ENCODE measurements at places on chromosomes 6 and 20.

DNA sequence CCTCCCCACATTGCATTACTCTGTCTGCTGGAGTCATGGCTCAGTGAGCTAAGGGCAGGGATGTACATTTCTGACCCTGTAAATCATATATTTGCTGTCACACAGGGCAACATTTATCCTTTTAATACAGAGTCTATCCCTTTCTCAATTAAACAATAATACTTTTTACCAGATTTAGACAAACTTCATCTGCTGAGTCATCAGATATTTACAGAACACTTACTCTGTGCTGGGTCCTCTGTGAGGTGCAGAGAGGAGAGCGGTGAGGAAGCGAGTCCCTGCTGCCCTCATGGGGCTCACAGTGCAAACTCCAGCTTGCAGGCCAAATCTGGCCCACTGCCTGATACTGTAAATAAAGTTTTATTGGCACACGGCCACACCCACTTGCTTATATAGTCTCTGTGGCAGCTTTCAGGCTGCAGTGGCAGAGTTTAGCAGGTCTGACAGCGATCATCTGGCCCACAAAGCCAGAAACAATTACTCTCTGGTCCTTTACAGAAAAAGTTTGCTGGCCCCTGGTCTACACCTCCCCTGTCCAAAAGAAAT, 144.5 kb downstream of the CDH26 start:
- no peak for DNase-seq

DNA sequence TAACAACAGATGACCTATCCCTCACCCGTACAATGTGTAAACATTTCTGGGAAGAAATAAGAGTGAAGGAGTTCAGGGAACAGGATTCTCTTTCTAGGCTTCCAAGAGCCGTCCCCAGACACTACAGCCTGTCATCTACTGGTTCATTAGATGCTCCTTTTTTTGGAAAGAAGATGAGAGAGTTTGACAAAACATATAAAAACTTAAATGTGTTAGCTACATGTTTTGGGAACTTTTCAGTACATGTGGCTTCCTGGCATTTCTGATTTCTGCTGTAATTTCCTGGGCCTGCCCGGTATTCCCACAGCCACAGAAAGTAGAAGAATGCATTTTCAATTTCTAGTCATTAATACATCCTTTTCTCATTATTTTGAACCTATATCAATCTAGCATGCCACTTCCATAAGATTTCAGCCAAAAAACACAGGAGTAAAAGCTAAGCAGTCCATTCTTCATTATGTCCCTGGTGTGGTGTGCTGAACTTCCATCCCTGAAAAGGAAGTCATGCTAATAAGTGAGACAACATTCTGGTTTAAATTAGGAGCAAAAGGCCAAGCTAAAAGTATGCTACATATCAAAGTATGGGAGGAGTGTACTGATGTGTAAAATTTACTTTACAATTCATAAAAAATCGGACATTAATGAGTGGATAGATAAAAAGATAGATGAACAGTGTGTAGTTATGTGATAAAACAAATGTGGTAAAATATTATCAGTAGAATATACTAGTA, 198.2 kb downstream of the WDR27 start:
- no peak for DNase-seq

GRCh38 chr6:25452031-25452430, 172.9 kb downstream of the CARMIL1 start:
- no peak for DNase-seq

DNA sequence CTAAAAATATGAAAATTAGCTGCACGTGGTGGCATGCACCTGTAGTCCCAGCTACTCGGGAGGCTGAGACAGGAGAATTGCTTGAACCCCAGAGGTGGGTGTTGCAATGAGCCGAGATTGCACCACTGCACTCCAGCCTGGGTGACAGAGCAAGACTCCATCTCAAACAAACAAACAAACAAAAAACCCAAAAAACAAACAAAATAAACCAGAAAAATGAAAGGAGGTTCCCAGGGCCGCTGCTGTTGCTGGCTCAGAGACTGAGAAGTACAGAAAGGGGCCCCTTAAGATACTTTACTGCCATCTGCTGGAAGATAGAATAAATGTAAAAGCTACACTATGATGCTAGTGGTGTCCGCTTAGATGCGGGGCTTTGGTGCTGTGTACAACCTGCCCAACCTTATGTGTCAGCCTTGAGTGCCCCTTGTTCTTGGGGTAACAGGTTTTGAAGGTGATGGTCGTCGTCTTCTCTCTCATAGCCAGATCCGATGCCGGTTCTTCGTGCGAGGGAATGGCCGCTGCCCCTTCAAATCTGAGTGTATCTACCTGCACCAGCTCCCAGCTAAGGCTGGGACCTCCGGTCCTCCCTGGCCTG, 2.8 kb upstream of the FANCE start:
- peak; percentile 67 for DNase-seq

DNA sequence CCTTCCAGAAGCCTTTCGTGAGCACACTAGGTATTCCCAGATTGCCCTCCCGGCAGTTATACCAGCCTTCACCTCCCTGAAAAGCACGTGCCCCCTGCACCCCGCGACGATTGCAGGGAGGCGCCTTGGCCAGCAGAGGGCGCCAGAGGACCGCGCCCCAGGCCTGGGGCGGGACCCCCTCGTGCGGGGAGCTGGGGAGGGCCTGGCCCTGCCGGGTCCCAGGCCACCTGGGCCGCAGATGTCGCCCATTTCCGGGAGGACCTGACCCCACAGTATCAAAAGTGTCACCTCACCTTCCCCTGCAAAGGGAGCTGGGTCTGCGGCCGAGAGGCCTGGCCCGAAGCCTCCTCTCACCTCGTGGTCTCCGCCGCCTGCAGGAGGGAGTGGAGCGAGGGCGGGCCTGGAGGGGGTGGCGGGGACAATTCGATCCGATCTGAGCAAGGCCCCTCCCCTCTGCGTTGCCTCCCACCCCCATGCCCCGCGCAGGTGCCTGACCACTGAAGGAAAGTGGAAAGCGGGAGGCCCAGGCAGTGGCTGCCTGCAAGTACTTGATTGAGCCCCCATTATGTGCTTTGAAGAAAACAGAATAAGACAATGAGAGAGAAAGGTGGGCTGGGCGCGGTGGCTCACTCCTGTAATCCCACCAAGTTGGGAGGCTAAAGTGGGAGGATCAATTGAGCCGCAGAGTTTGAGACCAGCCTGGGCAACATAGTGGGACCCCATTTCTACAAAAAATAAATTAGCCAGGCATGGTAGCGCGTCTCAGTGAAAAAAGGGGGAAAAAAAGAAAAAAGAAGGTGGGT, 3.5 kb upstream of the SNAI1 start:
- DNase-seq: peak; percentile 42

GRCh38 chr6:148760258-148760534, 13.4 kb downstream of the UST start:
- DNase-seq: no peak

- no peak for DNase-seq
Observed at GRCh38 chr20:33680686-33681085, 5.5 kb downstream of the E2F1 start.

GRCh38 chr6:7085911-7086310, 21.9 kb upstream of the RREB1 start:
- no peak for DNase-seq

DNA sequence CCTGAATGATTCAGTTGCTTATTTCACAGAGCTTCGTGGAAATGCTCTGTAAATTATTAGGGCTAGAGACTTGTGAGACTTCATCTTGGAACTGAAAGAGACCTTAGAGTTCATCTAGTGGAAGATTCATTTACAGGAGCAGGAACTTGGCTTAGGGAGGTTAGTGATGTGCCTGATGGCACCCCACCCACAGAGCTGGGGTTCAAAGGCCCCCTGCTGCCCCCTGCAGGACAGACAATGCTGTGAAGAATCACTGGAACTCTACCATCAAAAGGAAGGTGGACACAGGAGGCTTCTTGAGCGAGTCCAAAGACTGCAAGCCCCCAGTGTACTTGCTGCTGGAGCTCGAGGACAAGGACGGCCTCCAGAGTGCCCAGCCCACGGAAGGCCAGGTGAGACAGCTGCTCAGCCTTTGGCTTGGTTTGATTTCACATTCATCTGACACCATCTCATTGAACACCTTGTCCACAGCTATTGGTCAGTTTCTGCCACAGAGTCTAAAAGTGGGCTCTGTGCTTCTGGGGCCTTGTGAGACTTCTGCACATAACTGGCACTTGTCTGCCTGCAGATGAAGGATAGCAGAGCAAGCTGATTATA, 25.1 kb downstream of the MYBL2 start:
- peak; percentile 12 for DNase-seq

GRCh38 chr6:141550471-141550870, 582.3 kb upstream of the GJE1 start:
- no peak for DNase-seq

DNA sequence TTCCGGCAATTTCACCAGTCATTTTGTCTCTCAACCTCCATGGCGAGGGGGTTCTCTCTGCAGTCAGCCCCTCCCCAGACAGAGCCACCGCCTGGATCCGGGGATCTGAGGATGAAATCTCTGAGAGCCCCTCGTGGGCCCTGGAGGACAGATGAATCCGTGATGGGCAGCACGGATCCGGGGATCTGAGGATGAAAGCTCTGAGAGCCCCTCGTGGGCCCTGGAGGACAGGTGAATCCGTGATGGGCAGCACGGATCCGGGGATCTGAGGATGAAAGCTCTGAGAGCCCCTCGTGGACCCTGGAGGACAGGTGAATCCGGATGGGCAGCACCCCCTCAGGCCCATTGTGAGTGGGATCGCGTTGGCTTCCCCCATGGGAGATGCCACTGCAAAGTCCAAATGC, 106.5 kb downstream of the DACT2 start:
- DNase-seq: no peak

DNA sequence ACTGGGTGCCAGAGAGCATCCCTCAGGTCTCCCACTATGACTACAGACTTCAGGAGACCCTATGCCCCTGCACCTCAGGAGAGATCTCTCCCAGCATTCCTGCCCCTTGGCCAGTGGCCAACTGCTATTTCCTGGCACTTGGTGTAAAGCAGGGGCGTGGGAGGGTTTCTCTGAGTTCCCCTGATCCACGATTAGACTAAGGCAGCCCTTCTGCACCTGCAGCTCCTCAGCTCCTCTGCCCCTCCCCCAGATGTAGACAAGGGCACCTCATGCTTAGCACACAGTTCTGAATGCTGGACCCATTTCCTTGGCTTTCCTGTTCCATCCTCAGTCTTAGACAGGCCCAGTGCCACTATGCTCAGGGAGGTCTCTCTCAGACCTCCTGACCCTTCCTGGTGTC, 28.6 kb downstream of the EDN1 start:
- DNase-seq: no peak

GRCh38 chr6:44462335-44462734, 74.8 kb downstream of the CDC5L start:
- no peak for DNase-seq

- DNase-seq: peak; percentile 26
Observed at GRCh38 chr6:161418463-161418945, 144.6 kb upstream of the AGPAT4 start.

- no peak for DNase-seq
Observed at GRCh38 chr6:163432300-163432699, 17.8 kb downstream of the QKI start.

DNA sequence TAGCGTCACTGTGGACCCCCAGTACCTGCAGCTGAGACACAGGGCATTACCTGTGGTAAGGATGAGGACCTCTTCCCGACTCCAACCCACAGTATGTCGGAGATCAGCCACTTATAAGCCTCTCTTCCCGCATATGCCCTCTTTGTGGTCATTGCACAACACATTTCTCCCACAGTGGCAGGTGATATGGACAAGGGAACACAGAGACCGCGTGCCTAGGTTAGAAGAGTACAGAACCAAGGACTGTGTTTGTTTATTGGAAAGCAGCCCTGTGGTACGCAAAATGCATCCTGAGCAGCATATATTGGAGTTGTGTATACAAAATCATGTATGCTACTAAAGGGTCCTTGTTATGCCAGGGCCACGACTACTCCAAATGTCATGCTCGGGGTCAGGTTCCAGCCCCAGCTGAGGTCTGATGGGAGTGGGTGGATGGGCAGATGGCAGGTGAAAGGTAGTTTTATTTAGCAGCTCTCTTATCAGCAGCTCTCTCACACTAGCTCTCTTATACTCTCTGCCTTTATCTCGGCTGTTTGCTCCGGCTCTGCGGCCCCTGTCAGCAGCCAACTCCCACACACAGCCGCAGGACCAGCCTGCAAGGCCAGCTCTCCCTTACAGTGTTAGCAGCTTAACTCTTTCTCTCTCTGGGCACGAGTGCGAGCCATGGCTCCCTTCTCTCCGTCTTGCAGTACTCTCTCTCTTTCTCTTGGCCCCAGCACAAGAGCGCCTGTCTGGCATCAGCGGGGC, 569.0 kb downstream of the KIF16B start:
- DNase-seq: no peak

- DNase-seq: no peak
Observed at GRCh38 chr6:17615794-17616193, 15.7 kb downstream of the FAM8A1 start.

DNA sequence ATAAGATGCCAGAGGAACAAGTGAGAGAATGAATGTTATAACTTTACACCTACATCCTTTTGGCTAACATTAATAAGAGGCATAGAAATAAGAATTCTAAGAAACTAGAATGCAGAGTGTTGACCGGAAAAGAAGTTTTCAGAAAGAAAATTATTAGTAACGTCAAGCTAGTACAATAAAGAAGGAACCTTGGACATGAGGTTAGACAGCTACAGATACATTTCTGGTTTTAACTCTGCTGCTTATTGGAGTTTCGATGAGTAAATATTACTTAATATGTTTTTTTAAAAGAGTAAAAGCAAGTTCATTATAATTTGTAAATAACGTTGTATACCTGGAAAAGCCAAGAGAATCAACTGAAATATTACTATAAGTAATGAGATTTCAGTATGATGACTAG, 22.7 kb downstream of the TAB2 start:
- DNase-seq: no peak

DNA sequence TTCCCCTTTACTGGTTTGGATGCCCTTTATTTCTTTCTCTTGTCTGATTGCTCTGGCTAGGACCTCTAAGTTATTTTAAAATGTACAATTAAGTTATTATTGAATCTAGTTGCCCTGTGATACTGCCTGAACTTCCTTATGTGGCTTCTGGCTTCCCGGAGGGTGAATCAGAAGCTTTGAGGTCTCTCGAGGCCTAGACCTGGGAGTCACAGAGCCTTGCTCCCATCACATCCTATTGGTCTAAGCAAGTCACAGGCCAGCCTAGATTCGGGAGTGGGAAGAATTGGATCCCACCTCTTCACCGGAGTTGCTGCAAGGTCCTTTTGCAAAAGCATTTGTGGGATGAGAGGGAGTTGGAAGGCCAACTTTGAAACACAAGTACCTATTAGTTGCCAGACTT, 15.2 kb downstream of the BCAS4 start:
- DNase-seq: no peak

- DNase-seq: no peak
Observed at GRCh38 chr6:165663736-165664558, 906 bp upstream of the PDE10A start.

Measured in central memory CD4-positive, alpha-beta T cell (primary cell).